ENCODE measurements at places on chromosomes 16 and 17.

- peak; percentile 33 for DNase-seq
Measured at GRCh38 chr17:27762527-27763305, 37.6 kb downstream of the NOS2 start.

DNA sequence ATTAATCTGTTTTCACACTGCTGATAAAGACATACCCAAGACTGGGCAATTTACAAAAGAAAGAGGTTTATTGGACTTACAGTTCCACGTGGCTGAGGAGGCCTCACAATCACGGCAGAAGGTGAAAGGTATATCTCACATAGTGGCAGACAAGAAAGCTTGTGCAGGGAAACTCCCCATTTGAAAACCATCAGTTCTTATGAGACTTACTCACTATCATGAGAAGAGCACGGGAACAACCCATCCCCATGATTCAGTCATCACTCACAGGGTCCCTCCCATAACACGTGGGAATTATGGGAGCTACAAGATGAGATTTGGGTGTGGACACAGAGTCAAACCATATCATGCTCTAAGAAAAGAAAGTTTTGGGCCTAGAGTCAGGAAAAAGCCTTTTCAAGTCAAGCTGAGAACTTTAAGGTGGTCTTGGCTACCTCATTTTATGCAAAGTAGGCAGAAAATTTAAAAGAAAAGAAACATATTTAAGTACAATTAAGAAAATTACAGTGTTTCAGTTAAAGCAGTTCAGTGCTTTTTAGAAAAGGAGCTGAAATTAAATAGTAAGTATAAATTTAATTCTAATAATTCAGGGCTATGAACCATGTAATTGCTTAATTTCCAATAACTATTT, 24.9 kb upstream of the CRYM start:
- peak; percentile 98 for DNase-seq

DNA sequence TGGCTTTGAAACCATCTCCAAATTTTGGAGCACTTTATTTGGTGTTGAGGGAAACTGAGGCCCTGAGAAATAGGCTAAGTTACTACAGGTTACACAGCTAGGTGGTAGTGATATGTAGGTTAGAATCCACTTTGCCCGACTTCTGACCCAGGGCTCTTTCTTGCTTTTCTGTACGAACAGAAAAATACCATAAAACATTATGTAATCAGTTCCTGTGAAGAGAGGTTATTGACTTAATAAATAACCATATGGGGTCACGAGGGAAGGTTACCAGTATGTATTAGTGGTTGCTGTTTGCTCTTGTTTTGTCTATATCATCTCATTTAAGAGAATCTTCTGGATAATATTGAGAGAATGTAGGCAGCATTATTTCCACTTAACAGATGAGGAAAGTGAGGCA, 172.2 kb upstream of the MAF start:
- no peak for DNase-seq

- DNase-seq, result no peak
Measured at GRCh38 chr17:19502517-19502916, 31.1 kb upstream of the SLC47A1 start.

- DNase-seq, result no peak
Measured at GRCh38 chr17:601926-602303, 112.7 kb downstream of the VPS53 start.

DNA sequence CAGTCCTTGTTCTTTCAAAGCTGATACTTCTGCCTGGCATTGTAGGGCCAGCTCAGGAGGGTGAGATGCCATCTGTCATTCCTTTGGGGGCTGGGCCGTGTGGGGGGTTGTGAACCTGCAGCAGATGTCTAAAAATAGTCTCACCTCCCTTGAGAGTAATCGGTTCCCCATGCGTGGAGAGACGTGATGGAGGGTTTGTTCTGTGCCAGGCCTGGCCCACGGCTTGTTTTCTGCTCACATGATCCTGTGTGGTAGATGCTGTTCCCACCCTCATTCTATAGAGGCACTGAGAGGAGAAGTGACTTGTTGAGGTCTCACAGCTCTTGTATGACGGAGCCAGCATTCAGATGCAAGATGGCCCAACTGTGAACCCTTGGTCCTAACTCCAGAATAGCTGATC, 4.6 kb downstream of the IRF8 start:
- DNase-seq, result no peak

GRCh38 chr17:78779850-78780249, 2.2 kb downstream of the CYTH1 start:
- DNase-seq, result no peak

DNA sequence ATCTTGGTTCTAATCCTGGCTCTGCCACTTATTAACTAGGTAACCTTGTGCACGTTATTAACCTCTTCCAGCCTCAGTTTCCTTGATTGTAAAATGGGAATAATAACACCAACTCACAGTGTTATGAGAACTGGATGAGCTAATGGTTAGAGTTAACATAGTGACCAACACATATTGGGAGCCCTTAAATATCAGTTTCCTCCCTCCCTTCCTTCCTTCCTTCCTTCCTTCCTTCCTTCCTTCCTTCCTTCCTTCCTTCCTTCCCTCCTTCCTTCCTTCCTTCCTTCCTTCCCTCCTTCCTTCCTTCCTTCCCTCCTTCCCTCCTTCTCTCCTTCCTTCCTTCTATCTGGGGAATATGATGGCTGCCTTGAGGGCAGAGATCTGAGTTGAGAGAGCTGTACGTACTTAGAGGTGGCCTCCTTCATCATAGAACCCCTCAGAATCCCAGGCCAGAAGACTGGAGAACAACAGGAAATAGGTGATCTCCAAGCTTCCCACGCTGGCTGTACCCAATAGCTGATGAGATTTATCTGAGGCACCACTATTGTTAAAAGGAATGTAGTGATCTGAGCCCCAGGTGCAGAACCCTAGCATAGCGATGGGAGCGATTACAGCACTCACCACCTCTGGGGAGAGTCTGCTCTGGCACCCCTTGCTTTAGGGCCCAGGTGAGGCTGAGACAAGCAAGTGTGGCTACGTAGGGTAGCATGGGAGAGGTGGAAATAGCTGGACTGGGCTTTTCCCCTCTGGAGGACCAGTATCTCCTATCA, 26.2 kb downstream of the CCR7 start:
- DNase-seq, result no peak

GRCh38 chr17:162689-163088, 18.8 kb downstream of the DOC2B start:
- DNase-seq, result no peak

DNA sequence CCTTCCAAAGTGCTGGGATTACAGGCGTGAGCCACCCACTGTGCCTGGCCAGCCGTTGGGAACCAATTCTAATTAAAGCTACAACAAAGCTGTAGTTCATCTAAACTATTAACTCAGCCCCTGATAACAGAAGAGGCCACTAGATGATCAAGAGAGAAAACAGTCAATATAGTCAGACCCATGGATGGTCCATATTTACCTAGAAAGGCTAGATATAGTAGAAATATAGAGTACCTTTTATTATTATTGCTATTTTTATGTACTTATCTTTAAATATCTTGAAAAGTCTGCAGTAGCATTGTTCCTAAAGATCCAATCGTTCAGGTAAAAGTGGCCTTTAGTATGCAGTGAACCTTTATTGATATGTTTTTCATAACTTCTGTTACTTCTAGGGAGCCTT, 43.2 kb downstream of the RNF213 start:
- DNase-seq, result no peak

- DNase-seq, result no peak
Measured at GRCh38 chr16:31221357-31222160, 4.6 kb upstream of the PYDC1 start.

- DNase-seq, result no peak
Measured at GRCh38 chr16:86628614-86629013, 50.3 kb downstream of the FOXL1 start.

GRCh38 chr16:51579652-51580360, 428.7 kb upstream of the SALL1 start:
- DNase-seq, result no peak

DNA sequence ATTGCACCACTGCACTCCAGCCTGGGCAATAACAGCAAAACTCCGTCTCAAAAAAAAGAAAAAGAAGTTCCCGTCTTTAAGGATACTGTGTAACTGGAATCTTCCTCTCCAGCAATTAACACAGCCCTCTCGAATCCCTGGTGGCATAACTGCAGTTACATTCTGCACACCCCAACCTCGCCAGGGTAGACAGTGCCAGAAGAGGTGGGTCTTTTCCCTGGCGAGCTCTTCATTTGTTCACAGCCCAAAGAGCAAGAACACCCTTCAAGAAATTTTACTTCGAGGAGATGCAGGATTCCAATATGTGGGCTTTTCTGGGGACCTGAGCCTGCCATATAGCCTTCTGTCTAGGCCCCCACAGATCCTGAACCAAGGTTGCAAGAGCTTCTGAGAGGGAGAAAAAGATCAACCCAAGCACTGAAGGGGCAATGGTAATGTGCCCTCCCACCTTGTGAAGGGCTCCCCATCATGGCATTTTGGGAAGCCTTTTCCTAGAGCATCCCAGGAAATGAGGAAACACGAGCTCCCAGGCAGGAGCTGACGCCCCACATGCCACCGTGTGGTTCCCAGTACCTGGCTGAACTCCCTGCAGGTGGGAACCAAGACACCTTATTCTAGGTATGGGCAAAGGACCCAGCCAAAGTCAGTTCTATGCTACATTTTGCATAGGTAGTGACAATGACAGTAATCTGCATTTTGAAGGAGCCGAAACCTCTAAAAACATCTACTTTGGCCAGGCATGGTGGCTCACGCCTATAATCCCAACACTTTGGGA, 26.9 kb downstream of the TK2 start:
- no peak for DNase-seq

- DNase-seq, result no peak
Measured at GRCh38 chr17:17141279-17141678, 64.9 kb downstream of the PLD6 start.

DNA sequence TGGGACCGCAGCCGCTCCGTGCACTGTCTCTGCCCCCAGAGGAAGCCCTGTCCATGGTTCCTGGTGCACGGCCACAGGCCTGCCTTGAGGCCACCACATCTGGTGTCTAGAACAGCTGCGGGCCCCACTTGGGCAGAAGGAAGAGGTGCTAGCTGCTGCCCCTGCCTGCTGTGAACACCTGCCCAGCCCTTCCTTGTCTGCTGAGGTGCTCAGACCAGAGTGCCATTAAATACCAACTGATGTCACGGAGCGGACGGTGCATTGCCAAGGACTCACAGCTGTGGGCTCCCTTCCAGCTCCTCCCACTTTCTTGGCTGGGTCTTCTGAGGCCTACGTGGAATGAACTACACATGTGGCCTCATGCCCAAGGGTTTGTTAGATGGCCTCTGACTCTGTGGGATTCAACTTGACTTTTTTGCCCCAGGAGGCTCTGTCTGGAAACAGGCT, 146.1 kb downstream of the RAB11FIP4 start:
- peak; percentile 70 for DNase-seq

DNA sequence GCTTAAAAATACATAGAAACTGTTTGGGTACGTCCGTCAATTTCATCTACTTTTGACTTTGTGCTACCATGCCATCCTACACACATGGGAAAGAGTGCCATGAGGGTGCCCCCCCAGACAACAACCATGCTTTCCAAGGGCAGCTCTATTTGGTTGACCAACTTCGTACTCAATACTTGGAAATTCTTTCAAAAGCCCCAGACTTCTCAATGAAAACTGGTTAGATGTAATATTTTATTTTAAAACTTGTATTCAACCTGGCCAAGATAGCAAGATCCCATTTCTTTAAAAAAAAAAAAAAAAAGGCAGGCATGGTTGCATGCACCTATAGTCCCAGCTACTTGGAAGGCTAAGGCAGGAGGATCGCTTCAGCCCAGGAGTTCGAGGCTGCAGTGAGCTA, 98.4 kb downstream of the PARN start:
- DNase-seq, result no peak

GRCh38 chr16:84166796-84167695, 19.8 kb downstream of the TAF1C start:
- DNase-seq, result no peak

GRCh38 chr16:1188432-1189189, 35.7 kb downstream of the CACNA1H start:
- peak; percentile 18 for DNase-seq

GRCh38 chr17:82490512-82491195, 28.9 kb upstream of the FOXK2 start:
- DNase-seq, result no peak

- DNase-seq, result no peak
Measured at GRCh38 chr16:50846511-50846910, 104.6 kb downstream of the CYLD start.

GRCh38 chr16:72247821-72248253, 75.9 kb upstream of the PMFBP1 start:
- peak; percentile 83 for DNase-seq

GRCh38 chr17:41775394-41776226, 10.9 kb downstream of the JUP start:
- DNase-seq, result no peak

GRCh38 chr17:79870540-79870939, 31.3 kb upstream of the CBX4 start:
- DNase-seq, result no peak

DNA sequence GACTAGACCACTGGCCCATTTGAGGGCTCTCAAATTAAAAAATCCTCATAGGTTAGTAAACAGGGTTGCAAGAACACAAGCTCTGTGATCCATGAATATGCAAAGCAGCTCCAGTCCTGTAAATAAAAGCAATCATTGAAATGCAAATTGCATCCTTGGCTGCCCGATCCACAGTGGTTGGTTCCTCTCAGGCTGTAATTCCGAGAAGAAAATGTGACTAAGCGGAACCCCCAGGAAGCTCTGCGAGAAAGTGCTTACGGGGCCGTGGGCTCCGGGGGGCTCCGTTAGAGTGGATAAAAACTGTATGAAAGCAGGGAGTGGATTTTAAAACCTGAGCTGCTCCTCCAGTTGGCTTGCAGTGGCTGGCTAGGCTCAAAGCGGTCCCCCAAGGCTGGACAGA, 2.5 kb downstream of the GPRC5B start:
- no peak for DNase-seq

GRCh38 chr16:83995754-83996153, 27.7 kb downstream of the NECAB2 start:
- no peak for DNase-seq

- peak; percentile 17 for DNase-seq
Measured at GRCh38 chr17:33725675-33726271, 432.7 kb upstream of the ASIC2 start.

GRCh38 chr17:82339634-82340580, 6.3 kb upstream of the SECTM1 start:
- DNase-seq, result no peak

DNA sequence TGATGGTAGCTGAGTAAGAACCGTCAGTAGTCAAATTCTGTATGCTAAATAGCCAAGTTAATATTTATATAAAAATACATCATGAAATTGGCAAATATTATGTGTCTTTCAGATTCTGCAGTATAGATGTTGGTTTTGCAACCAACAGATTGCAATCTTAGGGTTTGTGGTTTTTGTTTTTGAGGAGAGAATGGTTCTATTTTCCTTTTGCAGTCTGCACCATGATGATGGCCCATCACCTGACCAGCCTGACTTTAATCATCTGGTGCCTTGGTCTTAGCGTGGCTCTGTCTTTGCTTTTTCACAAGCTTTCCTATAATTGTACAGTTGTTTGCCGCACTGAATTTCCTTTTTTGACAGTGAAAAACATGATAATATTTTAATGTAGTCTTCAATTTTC, 50.7 kb downstream of the NUP93 start:
- DNase-seq, result no peak

- no peak for DNase-seq
Measured at GRCh38 chr17:42317266-42317845, 29.1 kb downstream of the STAT5A start.
